ENCODE measurements at places on chromosomes 12 and 14. TPM values are rescaled to one million over a fixed set of nuclear protein-coding genes. Genes with fewer than 3 reads are reported as not detected.
A peak's percentile ranks its signal among the peaks of the same experiment; 100 is the strongest.

GRCh38 chr12:17853054-17853453, 236.9 kb downstream of the RERGL start:
- H3K27ac ChIP-seq, result no peak overlapping the region
- H3K4me3 ChIP-seq, result no peak overlapping the region
- DNase-seq, result no peak
- H3K4me1 ChIP-seq, result no peaks in the 10 kb centered on the region
- H3K27me3 ChIP-seq, result no peaks in the 10 kb centered on the region
- no peaks in the 10 kb centered on the region for H3K36me3 ChIP-seq

DNA sequence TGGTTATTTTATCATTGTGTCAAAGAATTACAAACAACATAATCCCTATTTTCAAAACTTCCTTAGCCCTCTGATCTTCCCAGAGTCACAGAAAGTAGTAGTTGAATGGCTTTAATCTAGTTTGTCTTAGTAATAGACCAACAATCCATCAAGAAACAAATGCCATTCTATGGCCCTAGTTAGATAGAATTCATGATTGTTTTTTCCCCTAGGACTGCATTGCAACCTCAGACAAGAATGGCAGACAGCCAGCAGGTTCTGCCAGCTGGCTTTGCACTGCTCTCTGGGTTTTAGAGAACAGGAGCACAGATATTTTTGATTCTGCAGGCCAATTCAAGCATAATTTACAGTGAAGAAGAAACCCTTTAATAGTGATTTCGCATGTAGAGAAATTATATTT, 33.8 kb downstream of the SYT1 start:
- no peak overlapping the region for H3K27ac ChIP-seq
- no peak overlapping the region for H3K4me3 ChIP-seq
- no peak for DNase-seq
- no peaks in the 10 kb centered on the region for H3K27me3 ChIP-seq
- H3K36me3 ChIP-seq, result no peaks in the 10 kb centered on the region

The OASL gene
- total RNA-seq, result 28.5 TPM

The SELPLG gene
- total RNA-seq, result 207 TPM

The SYCP3 gene
- total RNA-seq, result 0.35 TPM

- H3K36me3 ChIP-seq, result no peaks in the 10 kb centered on the region
- H3K27me3 ChIP-seq, result no peaks in the 10 kb centered on the region
Observed at GRCh38 chr12:127496255-127496654, 770.7 kb upstream of the TMEM132C start.

The OR10A7 gene
- not detected for total RNA-seq

The PMCH gene
- not detected for total RNA-seq

DNA sequence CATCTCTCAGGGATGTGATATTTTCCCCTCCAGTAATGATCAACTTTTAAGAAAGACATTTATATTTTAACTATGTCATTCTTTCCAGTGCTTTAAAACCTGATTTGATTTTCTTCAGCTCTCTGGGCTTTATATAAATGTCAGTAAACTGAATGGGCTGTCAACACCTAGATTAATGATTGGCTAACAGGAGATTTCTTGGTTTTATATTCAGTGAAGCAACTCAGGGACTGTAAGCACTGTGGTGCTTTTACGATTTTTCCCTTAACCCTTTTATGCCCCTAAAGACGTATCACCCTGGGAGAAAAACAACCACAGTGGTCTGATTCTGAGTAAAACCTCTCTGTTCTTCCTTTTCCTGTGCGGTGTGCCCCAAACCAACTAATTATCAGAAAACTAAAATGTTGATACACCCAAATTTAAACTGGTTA, 38.0 kb downstream of the PTGER2 start:
- H3K4me3 ChIP-seq, result peak overlapping the region; percentile 65
- H3K36me3 ChIP-seq, result peaks cover 41% of the 10 kb centered on the region
- H3K27ac ChIP-seq, result peak overlapping the region; percentile 96
- peak; percentile 84 for DNase-seq
- H3K4me1 ChIP-seq, result peaks cover 75% of the 10 kb centered on the region

DNA sequence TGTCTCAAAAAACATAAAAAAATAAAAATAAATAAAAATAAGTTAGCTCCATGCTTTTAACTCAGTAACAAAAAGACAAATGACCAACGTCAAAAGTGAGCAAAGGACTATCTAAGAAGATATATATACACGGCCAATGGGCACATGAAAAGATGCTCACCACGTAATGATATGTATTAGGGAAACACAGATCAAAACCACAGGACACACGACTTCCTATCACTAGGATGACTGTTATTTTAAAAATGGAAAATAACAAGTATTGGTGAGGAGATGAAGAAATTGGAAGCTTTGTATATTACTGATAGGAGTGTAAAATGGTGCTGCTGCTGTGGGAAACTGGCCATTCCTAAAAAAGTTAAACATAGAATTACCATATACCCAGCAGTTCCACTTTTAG, 20.2 kb upstream of the P2RX7 start:
- H3K36me3 ChIP-seq, result no peaks in the 10 kb centered on the region
- no peak for DNase-seq
- H3K27ac ChIP-seq, result no peak overlapping the region
- H3K27me3 ChIP-seq, result peaks cover 2% of the 10 kb centered on the region
- peaks cover 8% of the 10 kb centered on the region for H3K4me1 ChIP-seq

DNA sequence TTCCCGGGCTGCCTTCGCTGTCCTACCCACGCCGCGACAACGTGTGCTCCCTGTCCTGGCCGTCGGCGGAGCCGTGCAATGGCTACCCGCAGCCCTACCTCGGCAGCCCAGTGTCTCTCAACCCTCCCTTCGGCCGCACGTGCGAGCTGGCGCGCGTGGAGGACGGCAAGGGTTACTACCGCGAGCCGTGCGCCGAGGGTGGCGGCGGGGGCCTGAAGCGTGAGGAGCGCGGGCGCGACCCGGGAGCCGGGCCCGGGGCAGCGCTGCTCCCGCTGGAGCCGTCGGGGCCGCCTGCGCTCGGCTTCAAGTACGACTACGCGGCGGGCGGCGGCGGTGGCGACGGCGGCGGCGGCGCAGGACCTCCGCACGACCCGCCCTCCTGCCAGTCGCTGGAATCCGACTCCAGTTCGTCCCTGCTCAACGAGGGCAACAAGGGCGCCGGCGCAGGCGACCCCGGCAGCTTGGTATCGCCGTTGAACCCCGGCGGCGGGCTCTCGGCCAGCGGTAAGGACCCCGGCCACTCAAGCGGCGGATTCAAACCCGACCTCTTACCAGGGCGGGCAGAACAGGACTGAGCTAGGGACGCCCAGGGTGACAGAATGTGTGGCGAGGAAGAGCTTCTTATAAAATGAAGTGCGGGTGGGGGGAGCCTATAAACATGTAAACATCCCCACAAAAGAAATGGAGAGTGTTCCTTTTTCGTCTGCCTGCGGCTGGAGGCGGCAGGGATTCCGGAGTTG, 503 bp downstream of the HOXC12 start:
- H3K27ac ChIP-seq, result no peak overlapping the region
- peak overlapping the region; percentile 58 for H3K4me3 ChIP-seq
- no peak for DNase-seq
- H3K27me3 ChIP-seq, result peaks cover 94% of the 10 kb centered on the region
- peaks cover 3% of the 10 kb centered on the region for H3K36me3 ChIP-seq
- peaks cover 7% of the 10 kb centered on the region for H3K4me1 ChIP-seq

DNA sequence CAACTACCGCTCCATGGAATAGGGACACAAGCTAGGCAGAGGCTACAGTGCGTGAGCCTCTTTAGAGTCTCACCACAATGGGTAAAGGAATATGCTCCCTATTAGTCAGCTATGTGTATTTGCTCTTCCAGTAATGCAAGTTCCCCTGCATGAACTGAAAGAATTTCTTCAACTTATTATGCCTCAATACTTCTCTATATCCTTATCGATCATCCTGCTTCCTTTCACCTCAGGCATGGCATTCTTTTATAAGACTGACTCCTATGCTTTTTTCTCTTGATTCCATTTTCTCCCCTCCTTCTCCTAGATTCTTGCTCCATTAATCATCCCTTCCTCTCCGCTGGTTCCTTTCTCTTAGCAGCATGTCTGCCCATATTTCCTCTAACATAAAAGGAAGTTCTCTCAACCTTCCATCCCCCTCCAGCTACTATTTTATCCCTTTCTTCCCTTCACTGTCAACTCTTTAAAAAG, 94.5 kb upstream of the CPM start:
- H3K4me3 ChIP-seq, result no peak overlapping the region
- no peaks in the 10 kb centered on the region for H3K36me3 ChIP-seq
- H3K27ac ChIP-seq, result no peak overlapping the region
- no peak for DNase-seq
- peaks cover 13% of the 10 kb centered on the region for H3K27me3 ChIP-seq

DNA sequence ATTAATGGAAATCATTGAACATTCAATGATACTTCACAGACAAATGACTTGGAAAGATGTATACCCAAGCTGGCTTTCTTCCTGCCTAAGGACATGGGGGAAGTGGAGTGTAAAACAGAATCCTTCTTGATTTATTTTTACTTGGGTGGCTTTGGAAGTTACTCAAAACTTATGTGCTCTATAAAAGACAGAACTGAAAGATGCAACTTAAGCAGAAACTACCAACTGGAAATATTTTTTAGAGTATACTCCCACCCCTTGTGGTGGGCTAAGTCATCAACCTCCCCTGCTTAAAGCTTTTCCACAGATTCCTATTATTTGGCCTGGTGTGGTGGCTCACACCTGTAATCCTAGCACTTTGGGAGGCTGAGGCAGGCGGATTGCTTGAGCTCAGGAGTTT, 126.0 kb upstream of the ATP2B1 start:
- H3K27ac ChIP-seq, result no peak overlapping the region
- H3K27me3 ChIP-seq, result no peaks in the 10 kb centered on the region
- DNase-seq, result no peak
- H3K4me3 ChIP-seq, result no peak overlapping the region

The MYO1H gene
- total RNA-seq, result not detected

- peaks cover 91% of the 10 kb centered on the region for H3K27me3 ChIP-seq
- H3K4me3 ChIP-seq, result peak within 1 kb of the TSS; percentile 43
- peak within 1 kb of the TSS; percentile 55 for H3K27ac ChIP-seq
- H3K4me1 ChIP-seq, result peaks cover 13% of the 10 kb centered on the region
- peaks cover 7% of the 10 kb centered on the region for H3K36me3 ChIP-seq
Observed at GRCh38 chr12:53972722-53973235, at the start of gene HOXC11. Gene HOXC11, plus strand, starts transcription at chr12:53973126. Its CDS starts 116 bp downstream, at chr12:53973242.

GRCh38 chr12:121351820-121352681, at the start of gene ANAPC5:
Gene ANAPC5, minus strand, starts transcription at chr12:121352411. Its CDS starts 71 bp downstream, at chr12:121352340.
- no peaks in the 10 kb centered on the region for H3K27me3 ChIP-seq
- peaks cover 30% of the 10 kb centered on the region for H3K4me1 ChIP-seq
- peaks cover 8% of the 10 kb centered on the region for H3K36me3 ChIP-seq
- DNase-seq, result peak; percentile 96
- H3K4me3 ChIP-seq, result peak within 1 kb of the TSS; percentile 90

DNA sequence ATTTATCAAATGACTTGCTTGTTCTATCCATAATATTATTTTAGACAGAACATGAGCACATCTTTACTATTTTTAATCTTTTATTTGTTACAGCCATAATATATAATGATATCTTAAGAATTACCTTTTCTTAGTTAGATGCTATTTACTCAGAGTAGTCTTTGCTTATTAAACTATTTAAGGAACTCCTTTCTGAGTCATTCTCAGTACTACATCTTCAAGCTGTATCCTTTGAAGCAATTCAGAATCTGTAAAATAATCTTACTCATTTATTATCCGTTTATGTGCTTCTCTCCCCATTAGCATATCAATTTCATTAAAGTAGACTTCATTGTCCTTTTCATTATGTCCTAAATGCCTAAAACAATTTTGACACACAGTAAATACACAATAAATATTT, 240.4 kb upstream of the FAR2 start:
- no peak overlapping the region for H3K27ac ChIP-seq
- no peaks in the 10 kb centered on the region for H3K27me3 ChIP-seq
- DNase-seq, result no peak
- no peaks in the 10 kb centered on the region for H3K4me1 ChIP-seq

The TAS2R8 gene
- total RNA-seq, result not detected

DNA sequence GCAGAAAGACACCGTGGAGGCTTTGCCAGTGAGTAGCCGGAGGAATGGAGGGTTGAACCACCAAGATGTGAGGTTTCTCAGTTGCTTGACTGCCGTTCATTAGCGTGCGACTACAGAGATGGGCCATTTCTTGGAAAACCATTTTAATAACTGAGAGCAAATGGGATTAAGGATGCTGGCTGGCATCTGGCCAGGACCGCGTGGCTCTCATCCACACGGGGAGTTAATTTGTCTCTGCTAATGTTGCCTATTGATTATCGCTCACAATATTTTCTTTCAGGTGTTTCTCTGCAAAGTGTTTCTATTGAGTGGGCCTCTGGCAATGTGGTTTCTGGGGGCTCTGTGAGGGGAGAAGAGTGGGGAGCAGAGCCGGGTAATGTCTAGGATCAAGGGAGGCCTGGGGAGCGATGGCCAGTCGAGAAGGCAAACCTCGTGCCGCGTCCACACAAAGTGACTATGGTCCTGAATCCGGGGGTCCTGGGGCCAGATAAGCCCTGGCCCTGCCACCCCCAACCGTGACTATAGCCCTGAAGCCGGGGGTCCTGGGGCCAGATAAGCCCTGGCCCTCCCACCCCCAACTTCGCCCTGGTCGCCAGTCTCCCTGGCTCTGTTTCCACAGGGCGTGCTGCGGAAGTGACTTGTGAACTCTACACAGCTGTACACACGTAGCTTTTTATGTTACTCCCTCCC, 110.6 kb downstream of the PRMT8 start:
- H3K27ac ChIP-seq, result no peak overlapping the region
- no peak for DNase-seq
- H3K27me3 ChIP-seq, result peaks cover 1% of the 10 kb centered on the region
- H3K36me3 ChIP-seq, result no peaks in the 10 kb centered on the region
- no peaks in the 10 kb centered on the region for H3K4me1 ChIP-seq

GRCh38 chr12:114011711-114012110, 45.6 kb upstream of the RBM19 start:
- peaks cover 8% of the 10 kb centered on the region for H3K27me3 ChIP-seq
- no peak overlapping the region for H3K4me3 ChIP-seq
- no peaks in the 10 kb centered on the region for H3K4me1 ChIP-seq
- H3K36me3 ChIP-seq, result no peaks in the 10 kb centered on the region
- no peak overlapping the region for H3K27ac ChIP-seq

The NEUROD4 gene
- not detected for total RNA-seq

DNA sequence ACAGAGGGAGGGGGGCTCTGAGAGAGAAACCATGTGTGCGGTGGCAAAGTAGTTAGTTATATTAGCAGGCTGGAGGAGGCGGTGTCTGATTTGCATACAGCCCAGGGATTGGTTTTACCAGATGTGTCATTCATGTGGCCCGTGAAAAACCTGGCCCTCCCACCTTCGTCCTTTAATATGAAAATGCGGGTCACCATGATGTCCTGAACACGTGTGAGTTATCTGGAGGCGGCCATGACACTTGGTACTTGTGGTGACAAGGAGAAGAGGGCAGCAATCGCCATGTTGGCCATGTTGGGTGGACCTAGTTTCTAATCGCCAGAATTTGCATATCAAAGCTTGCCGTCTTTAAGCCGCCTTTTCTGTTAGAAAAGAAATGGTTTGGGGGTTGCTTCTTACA, 108.8 kb downstream of the RAD51B start:
- peaks cover 22% of the 10 kb centered on the region for H3K36me3 ChIP-seq
- H3K27me3 ChIP-seq, result no peaks in the 10 kb centered on the region
- H3K4me1 ChIP-seq, result no peaks in the 10 kb centered on the region
- no peak for DNase-seq
- no peak overlapping the region for H3K4me3 ChIP-seq

The KERA gene
- not detected for total RNA-seq

The OR11G2 gene
- total RNA-seq, result not detected

GRCh38 chr12:95972832-95973456, 23.2 kb downstream of the HAL start:
- DNase-seq, result no peak
- no peaks in the 10 kb centered on the region for H3K36me3 ChIP-seq
- H3K27me3 ChIP-seq, result no peaks in the 10 kb centered on the region
- H3K27ac ChIP-seq, result no peak overlapping the region
- H3K4me3 ChIP-seq, result no peak overlapping the region
- no peaks in the 10 kb centered on the region for H3K4me1 ChIP-seq
